AG20443 (cell line): ENCODE measurements at places on chromosomes 4 and X.

GRCh38 chrX:118760025-118760424, 32.6 kb downstream of the IL13RA1 start:
- DNase-seq: no peak

DNA sequence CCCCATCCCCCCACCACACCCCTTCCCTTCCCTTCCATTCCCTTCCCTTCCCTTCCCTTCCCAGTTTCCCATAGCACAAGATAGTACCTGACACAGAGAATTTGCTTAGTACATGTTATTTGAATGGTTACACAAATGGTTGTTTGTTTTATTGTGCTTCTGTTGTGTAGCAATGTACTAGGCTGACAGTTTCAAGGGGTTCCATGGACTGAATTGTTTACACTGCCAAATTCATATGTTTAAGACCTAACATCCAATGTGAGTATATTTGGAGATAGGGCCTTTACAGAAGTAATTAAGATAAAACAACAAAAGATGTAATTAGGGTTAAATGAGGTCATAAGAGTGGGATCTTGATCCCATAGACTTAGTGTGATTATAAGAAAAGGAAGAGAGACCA, 133.5 kb downstream of the FRAS1 start:
- DNase-seq: no peak

- DNase-seq: no peak
Observed at GRCh38 chrX:146477341-146477740, 332.2 kb upstream of the CXorf51B start.

DNA sequence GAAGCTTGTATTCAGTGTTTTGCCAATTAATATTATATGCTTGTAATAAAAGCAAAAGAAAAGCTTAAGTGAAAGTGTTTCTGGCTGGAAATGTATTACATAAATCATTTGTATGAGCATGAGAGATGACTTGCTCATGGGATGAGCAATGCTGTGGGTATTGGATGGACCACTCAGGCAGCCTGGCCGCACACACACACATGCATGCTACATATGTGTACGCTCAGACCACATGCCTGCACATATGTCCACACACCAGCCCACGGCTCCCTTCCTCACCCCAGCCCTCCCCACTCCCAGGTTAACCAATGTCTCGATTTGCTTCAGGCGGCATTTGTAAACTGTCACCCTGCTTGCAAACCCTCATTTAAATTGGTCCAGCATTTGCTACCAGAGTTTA, 55.9 kb downstream of the CPLX1 start:
- no peak for DNase-seq

- DNase-seq: peak; percentile 27
Observed at GRCh38 chr4:143399113-143399949, 62.7 kb downstream of the GAB1 start.

DNA sequence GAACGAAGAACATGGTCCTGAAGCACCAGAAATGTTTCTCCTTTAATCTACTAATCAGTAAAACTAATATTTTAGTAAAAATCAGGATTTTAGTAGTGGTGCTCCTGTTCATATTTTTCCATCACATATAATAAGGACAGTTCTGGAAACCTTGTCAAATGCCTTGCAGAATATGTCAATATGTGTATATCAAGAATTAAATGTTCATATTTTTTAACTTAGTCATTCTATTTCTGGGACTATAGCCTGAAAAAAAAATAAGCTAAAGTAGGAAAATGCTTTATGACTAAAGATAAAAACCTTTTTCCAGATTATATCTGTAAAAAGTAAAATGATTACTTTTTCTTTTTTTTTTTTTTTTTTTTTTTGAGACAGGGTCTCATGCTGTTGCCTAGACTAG, 65.1 kb downstream of the MAB21L2 start:
- DNase-seq: no peak

DNA sequence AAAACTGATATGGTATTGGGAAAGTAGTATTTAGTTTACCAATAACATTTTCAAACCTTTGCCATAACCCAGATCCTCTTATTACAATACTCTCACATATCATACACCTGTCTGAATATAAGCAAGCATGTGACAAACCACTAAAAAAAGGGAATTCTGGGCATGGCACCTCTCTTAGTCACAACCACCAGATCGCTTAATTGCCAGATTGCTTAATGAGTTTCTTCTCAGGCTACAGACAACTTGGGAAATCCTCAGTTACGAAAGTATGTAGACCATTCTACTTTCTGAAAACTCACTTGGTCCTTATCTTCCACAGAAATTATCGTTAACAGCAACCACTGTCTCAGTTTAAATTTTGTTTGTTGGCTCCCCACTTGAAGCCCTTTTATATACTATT, 2.1 kb downstream of the NAF1 start:
- DNase-seq: no peak

DNA sequence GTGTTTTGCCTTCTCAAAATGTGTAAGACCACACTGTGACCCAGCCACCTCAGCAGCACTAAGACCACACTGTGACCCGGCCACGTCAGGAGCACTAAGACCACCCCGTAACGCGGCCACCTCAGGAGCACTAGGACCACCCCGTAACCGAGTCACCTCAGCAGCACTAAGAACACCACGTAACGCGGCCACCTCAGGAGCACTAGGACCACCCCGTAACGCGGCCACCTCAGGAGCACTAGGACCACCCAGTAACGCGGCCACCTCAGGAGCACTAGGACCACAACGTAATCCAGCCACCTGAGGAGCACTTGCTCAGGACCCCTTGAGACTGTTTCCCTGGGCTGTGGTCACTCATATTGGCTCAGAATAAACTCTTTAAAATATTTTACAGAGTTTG, 71.7 kb downstream of the MTNR1A start:
- DNase-seq: no peak

- peak; percentile 77 for DNase-seq
Observed at GRCh38 chr4:154124539-154125255, 335.8 kb upstream of the SFRP2 start.

GRCh38 chrX:111411983-111412382, at the start of gene DCX:
Gene DCX, minus strand, starts transcription at chrX:111412192. Its CDS starts 1,794 bp downstream, at chrX:111410398.
- DNase-seq: no peak

- no peak for DNase-seq
Observed at GRCh38 chr4:128517096-128517738, 229.6 kb upstream of the PGRMC2 start.

- DNase-seq: no peak
Observed at GRCh38 chr4:128635141-128635954, 174.2 kb upstream of the JADE1 start.

DNA sequence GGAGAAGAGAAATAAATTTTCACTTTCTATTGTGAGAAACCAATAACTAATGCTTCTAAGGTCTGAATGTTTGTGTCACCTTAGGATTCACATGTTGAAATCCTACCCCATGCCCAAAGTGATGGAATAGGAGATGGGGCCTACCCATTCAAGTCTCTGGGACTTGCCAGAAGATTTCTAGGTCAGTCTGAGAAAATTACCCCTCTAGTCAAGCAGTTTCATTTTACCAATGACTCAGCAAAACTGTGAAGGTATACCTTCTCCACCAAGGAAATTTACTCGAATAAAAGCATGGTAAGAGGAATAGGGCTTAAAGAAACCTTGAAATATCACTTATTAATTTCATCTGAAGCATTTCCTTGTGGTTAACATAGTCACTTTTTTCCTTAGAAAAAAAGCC, 23.5 kb upstream of the PAPSS1 start:
- DNase-seq: no peak

GRCh38 chr4:108081256-108081655, 87.5 kb downstream of the LEF1 start:
- no peak for DNase-seq

- no peak for DNase-seq
Observed at GRCh38 chr4:45713996-45714395, 409.9 kb downstream of the GABRG1 start.

DNA sequence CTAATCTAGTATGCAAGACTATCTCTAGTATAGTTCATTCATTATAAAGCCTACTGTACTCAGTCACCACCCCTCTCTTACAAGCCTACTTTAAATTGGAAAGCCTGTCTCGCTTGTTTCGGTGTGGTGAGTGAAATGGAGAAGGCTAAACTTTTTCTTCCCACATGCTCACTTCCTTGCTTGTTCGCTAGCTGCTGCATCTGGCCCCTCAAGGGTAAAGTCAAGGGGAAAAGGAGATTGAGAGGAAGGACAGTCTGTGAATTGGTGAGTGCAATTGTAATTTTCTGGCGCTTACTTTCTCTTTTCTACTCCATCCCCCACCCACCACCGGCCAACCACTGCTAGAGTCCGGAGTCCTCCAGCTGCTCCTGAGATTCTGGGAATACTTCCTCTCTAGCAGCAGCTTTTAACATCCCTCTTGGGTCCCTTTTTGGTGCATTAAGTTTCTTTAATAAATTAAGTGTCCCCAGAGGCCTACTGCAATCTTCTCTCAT, 12.1 kb upstream of the ARAP2 start:
- no peak for DNase-seq

- DNase-seq: no peak
Observed at GRCh38 chr4:132493476-132493875, 655.6 kb upstream of the PCDH10 start.

DNA sequence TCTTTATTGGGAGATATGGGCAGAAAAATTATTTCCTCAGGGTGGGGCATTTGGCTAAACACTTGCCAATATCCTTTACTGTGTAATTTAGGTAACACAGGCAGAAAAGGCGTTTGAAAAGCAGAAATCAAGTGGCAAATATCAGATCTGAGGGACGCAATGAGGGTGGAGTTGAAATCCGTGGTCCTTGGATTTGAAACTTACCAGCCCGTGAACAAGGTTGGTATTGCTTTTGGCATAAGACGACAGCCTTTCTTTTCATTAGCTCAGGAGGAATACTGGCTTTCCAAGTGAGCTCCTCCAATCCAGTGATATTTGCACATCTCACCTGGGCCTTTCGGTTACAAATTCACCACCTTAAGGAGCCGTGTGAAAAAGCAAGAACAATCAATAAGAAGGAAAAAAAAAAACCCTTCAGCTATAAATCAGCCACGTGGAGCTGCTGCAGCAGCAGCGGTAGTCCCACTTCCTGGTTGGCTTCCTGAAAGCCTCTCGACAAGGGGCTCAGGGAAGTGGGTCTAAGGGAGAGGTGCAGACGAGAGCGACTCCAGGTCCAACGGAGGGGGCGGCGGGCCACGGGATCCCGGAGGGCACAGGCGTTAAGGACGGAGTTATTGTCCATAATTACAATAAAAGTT, 734 bp upstream of the GALNT7 start:
- peak; percentile 35 for DNase-seq

GRCh38 chr4:163378661-163379060, 35.0 kb downstream of the NPY5R start:
- DNase-seq: no peak

DNA sequence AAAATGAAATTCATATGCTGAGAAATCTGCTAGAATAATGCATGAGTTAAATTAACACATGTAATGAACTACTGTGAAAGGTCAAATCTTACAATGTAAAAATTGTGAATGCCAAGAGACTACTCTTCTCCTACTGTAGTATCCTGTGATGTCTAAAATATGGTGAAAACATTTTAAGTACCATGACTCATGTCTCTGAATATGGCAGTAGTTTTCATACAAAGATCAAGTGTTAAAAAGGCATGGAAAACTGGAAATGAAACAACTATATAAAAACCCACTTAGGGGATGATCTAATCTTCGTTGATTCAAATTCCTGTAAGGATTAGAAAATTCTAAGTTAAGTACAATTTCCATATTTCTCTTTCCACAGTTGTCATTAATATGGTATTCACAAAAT, 221.3 kb downstream of the PPP3CA start:
- DNase-seq: peak; percentile 14
